ENCODE measurements at places on chromosomes 5 and 9.

DNA sequence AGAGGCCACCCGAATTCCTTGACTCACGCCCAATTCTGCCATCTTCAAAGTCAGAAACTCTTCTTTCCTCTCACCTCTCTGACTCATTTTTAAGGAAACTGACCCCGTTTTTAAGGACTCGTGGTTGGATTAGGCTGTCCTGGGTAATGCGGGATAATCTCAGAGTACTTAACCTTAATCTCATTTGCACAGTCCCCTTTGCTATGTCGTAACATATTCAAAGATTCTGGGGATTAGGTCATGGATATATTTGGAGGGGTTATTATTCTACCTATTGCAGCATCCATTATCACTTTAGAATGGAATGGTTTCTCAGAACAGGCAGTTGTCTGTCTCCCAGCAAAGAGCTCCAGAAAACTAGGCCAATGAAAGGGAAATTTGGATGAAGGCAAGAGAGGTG lies 80.8 kb upstream of the IL12B start:
- DNase-seq: no peak

- DNase-seq: no peak
These were observed 394.1 kb upstream of the GRIA1 start for GRCh38 chr5:153096381-153096780.

DNA sequence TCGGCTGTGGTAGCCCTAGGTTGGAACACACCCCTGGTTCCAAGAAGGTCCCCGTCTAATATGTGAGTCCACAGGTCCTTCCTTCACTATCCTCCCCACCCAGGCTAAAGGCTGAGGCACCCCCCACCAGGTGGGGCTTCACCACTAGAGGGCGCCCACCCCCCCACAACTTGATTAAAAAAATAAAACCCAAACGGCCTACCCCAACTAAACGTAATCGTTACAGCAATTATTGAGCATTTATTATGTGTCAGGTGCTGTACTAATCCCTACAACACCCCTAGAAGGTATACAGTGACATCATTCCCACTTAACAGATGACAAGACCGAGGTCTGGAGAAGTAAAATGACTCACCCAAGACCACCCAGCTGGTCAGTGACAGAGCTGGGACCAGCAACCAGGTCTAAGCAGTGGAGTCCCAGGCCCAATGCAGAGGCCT lies 65.0 kb downstream of the FGF18 start:
- DNase-seq: peak; percentile 35

- DNase-seq: no peak
These were observed 1.0 kb upstream of the UBTD2 start for GRCh38 chr5:172284611-172284980.

DNA sequence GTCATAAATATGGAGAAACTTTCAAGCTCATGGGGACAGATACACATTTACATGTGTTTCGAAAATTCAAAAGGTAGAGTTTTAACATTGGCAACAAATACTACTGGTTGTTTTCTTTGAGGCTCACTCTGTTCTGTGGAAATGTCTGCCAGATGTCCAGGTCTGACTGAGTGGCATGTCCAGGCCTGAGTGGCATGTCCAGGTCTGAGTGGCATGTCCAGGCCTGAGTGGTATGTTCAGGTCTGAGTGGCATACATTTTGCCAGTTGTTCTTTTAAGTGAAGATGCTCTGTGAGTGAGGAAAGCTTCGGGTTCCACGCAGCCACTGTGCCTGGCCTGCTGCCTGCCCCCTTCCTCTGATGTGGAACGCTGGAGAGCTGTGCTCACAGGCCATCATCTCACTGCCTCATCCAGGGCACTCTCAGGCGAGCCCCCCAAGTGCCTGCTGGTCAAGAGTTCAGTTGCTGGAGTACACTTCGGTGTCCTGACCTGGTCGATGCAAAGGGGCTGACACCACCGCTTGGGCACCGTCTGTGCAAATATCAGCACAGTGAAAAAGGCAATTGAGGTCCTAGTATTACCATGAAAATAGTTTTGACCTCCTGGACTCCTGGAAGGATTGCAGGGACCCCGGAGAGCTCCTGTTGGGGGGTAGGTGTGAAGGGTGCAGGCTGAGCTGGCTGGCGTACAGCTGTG lies 89.9 kb downstream of the EHMT1 start:
- DNase-seq: no peak

GRCh38 chr9:111287127-111287526 lies 42.9 kb downstream of the OR2K2 start:
- no peak for DNase-seq

DNA sequence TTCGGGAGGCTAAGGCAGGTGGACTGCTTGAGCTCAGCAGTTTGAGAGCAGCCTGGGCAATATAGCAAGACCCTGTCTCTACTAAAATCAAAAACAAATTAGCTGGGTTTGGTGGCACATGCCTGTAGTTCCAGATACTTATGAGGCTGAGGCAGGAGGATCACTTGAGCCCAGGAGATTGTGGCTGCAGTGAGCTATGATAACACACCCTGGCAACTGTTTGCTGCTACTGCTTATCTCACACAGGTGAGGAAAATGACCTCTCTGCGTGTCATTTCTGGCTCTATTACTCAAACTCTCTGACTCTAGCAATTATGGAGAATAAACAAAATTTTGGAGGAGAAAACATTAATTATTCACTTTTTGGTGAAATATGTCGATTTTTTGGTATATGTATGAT lies 45.3 kb upstream of the TMC1 start:
- no peak for DNase-seq

DNA sequence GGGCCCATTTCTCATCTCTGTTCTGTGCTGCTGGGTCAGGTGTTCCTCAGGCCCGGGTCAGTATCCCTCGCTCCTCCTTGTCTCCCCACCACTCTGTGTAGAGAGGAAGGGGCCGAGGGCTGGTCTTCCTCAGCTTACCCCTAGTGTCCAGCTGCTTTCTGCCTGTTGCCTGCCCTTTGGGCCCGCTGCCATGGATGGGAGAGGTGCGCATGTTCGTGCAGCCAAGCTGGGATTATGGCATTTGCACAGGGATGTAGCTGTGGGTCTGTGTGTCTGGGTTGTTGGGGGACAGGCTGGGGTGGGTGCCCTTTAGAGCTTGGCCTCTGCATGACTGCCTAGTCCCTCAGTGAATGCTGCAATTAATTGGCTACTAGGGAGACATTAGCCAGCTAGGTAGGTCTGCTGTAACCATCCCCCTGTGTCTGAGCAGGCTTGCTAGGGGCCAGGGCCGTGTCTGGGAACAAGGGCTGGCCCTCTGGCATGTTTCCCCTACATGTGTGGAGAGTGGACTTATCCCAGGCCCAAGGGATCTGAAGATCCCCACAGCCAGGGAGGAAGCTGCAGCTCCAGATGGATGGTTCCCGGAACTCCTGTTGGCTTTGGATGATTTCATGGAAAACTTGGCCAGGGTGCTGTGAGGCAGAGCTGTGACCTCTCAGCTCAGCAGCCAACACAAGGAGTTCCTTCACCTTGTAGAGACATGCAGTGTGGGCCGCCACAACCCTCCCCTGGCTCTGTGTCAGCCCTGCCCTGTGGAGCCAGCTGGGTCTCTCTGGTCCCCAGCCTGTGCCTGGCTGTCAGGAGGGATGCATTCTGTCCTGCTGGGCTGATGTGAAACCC lies 161.9 kb downstream of the MACROH2A1 start:
- no peak for DNase-seq

- DNase-seq: no peak
These were observed 527 bp upstream of the SREK1 start for GRCh38 chr5:66143473-66144073.

GRCh38 chr9:129888293-129889121 lies 53.2 kb downstream of the USP20 start:
- DNase-seq: peak; percentile 90

GRCh38 chr5:62371409-62371808 lies 32.3 kb downstream of the DIMT1 start:
- DNase-seq: no peak

DNA sequence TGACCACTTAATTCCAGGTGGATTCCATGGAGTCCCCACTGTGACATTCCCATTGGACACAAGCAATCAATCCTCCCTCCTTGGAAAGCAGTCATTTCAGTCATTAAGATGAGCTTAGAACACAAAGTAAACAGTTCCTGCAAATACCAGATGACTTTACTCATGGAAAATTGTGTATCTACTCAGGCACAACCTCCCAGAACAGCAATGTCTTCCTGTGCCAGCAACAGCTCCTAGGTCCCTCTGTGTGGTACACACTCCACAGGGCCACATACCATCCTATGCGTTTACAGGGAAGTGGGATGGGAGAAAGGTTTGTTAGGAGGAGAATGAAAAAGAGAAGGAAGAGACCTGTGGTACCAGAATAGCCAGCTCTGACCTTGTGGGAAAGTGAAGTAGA lies 53.7 kb downstream of the MTMR12 start:
- DNase-seq: no peak

GRCh38 chr9:77820293-77820954 lies 172.3 kb upstream of the GNA14 start:
- DNase-seq: no peak

- DNase-seq: no peak
These were observed 176.9 kb downstream of the EBF1 start for GRCh38 chr5:158922816-158923215.

GRCh38 chr5:139178589-139178917 lies 19.6 kb downstream of the SIL1 start:
- DNase-seq: no peak

- no peak for DNase-seq
These were observed 77.0 kb downstream of the ZCCHC7 start for GRCh38 chr9:37197158-37198038.

- no peak for DNase-seq
These were observed 18.7 kb upstream of the NRARP start for GRCh38 chr9:137320555-137321384.

DNA sequence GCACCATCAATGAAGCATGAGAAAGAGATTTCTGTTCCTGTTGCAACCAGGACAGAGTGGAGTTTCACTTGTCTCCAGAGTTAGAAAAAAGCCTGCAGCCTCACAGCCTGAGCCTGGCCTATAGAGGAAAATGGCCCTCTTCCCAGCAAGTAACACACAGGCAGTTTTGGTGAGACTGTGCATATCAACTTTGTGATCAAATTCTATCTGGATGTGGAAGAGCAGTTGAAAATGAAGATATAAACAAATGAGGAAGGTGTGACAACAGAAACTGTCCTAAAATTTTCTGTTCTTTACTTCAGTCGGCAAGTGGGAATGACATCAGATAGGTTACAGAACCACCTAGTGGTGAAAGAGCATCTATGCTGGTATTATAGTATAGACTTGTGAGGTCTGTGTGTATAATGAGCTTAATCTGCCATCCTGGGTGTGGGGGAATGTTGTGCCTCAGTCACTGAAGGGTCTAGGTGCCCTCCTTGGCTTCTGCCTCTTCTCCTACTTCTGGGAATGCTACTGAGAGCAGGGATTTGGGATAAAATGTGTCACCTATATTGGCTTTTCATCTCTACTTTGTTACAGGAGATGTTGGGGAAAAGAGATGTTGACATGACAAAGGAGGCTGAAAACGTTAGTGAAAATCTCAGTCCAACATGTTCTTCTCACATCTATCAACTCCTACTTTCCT lies 28.2 kb downstream of the YIPF5 start:
- no peak for DNase-seq

DNA sequence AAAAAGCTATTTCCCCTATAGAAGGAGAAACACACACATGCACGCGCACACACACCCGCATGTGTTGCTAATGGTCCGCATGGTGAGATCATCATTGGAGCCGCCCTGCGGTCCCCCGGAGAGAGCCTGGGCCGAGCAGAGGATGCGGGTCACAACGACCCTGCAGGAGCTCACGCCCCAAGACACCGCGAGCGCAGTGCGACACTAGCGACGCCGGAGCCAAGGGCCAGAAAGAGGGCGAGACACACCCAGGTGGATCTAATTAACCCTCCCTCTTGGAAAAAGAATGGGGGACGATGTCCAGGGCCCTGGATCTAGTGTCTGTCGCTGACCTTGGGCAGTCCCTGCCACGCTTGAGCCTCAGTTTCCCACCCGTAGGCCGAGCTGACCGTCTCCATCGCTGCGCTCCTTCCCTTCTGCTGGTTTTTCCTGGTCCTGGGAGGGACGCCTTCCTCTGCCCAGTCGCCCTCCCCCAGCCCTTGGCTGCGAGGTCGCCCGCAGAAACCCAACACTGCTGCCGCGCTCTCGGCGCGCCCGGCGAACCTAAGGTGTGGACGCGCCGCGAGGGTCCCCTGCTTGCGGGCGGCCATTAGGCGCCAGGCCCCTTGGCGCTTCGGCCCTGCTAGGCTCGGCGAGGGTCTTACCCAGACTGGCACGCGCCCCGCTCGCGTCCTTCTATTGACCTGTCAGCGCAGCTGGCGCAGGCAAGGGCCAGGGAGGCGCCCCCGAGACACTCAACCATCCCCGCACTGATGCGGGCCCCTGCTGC lies 47.5 kb upstream of the RNF20 start:
- no peak for DNase-seq

GRCh38 chr9:92917176-92917800 lies 30.0 kb upstream of the FGD3 start:
- DNase-seq: no peak

- DNase-seq: no peak
These were observed 2.6 kb upstream of the F2RL1 start for GRCh38 chr5:76816110-76816831.

GRCh38 chr5:118466418-118466817 lies 521.9 kb downstream of the DTWD2 start:
- DNase-seq: no peak

All from stimulated activated CD4-positive, alpha-beta T cell treated with anti-CD3 and anti-CD28 coated beads, TNF-alpha, amount 100 ng/mL, for 24 hours (primary cell).